ENCODE measurements at places on chromosomes 11 and 22. TPM values are rescaled to one million over a fixed set of nuclear protein-coding genes. Genes with fewer than 3 reads are reported as not detected.

Gene ENTHD1
- total RNA-seq, result not detected

Gene NPAS4
- not detected for total RNA-seq

Gene SULT4A1
- total RNA-seq, result 0.58 TPM

Gene MMP27
- total RNA-seq, result not detected

Gene MIAT
- 0.17 TPM for total RNA-seq

Gene SLC25A18
- total RNA-seq, result 0.60 TPM

Gene MYBPC3
- total RNA-seq, result not detected

Gene ST13
- 136 TPM for total RNA-seq

Gene EFEMP2
- 216 TPM for total RNA-seq

Gene HPX
- total RNA-seq, result not detected

Gene PCNX3
- total RNA-seq, result 35.4 TPM

Gene SDF2L1
- total RNA-seq, result 50.3 TPM

Data from pericardium fibroblast (primary cell).